Hematopoietic multipotent progenitor cell treated with erythropoietin and hydrocortisone succinate and interleukin-3 and kit ligand, for 4 days (in vitro differentiated cells): ENCODE measurements at places on chromosomes 11 and 22.

DNA sequence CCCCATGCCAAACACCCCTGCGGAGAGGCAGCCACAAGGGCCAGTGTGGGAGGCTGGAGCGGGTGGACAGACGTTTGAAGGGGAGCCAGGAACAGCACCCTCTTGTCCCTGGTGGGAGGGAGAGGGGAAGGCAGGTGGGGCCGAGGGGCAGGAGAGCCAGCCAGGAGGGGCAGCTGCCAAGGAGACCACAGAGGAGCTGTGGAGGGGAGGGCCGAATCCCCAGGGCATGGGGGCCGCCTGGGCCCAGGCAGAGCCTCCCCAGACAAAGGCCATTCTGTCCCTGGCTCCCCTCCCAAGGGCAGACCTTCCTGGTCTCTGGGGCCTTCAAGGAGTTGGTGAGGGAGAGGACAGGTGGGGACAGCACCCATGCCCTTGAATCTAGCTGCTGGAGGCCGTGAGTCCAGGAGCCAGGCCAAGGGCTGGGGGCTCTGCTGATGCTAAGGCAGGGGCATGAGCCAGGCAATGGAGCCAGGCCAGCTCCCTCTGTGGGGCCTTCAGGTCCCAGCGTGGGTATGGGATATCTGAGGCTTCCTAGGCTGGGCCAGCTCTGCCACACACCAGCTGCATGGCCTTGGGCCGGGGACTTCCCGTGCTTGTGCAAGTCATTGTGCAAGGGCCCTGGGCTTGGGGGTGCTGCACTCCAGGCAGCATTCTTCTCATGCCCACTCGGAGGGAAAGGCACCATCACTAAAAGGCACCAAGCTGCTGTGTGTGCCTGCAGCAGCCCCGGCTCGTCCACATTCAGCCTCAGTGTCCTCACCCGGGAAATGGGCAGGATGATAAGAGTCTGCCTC is 11.4 kb downstream of the EMID1 start:
- DNase-seq, result peak; percentile 66

DNA sequence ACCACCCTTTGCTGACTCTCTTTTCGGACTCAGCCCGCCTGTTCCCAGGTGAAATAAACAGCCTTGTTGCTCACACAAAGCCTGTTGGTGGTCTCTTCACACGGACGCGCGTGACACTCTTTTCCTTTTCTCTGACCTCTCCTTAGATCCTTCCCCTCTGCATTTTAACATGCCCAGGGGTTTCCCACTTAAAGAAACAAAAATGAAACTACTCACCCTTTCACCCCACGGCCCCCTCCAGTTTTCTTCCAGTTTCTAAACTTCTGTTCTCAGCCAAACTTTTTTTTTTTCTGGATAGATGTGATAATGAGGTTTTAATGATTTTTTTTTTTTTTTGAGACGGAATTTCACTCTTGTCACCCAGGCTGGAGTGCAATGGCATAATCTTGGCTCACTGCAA is 32.8 kb upstream of the NUP50 start:
- no peak for DNase-seq

DNA sequence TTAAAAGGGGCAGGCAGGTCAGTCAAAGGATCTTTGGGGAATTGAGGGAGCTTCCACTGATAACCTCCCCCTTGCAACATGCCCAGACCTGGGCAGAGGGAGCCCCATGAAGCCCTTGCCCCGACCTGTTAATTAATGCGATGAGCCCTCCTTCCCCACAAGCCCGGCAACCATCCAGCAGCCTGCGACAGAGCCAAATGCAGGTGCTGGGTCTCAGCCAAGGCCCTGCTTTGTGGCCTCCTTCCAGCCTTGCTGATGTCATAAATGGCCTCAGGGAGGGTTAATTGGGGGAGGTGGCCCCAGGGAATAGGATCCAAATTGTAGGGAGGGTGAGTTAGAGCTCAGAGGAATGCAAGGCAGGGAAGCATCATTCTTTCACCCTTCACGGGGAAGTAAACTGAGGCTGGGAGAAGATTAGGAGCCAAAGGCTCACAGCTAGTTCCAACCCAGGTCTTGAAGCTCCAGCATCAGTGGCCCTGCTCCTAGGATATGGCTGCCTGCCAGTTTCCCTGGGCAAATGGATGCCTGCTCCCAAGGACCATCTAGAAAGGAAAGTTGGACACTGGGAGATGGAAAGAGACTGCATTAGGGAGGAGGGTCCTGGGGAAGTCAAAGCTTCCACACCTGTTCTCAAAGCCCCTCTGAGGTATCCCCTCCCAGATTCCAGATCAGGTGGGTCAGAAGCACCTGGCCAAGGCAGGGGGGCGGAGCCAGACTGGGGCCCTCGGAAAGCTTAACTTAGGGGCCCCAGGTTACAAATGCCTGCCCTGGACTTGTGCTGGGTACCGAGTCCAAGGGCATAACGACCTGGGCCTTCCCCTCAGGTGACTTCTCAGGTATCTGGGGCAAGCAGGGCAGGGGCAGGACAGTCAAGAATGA is 34.1 kb downstream of the LMO1 start:
- DNase-seq, result no peak

DNA sequence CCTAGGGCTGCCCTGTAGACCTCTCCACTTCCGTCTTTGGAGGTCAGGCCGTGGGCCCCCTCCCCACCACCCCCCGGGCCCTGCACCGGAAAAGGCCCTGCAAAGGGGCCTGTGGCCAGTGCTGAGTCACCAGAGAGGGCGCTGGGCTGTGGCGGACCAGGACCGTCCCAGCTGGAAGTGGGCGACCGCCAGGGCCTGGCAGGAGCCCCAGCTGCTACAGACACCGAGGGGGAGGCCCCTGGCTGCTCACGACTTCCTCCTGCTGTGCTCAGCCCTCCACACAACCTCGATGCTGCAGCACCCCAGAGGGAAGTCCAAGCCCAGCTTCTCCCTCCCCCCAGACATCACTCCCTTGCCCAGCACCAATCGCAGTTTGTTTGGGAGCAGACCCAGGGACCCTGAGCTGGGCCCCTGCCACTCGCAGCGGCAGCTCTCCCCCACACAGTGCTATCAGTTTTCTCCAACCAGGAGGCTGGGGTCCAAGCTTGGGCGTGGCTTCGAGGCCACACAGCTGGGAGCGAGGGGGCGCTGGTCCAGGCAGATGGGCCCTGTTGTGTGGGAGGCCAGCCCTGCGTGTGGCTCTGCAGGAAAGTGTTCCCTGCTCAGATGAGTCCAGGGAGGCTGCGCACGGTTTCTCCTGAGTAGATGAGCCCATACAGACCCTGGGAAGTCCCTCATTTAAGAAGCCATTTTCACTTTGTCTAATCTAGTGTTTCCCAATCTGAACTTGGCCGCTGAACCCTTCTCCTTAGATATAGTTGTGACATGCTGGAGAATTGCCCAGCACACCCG is 5.6 kb upstream of the SH3BP1 start:
- peak; percentile 94 for DNase-seq

GRCh38 chr11:11946180-11946579 is 62.2 kb downstream of the DKK3 start:
- DNase-seq, result no peak

DNA sequence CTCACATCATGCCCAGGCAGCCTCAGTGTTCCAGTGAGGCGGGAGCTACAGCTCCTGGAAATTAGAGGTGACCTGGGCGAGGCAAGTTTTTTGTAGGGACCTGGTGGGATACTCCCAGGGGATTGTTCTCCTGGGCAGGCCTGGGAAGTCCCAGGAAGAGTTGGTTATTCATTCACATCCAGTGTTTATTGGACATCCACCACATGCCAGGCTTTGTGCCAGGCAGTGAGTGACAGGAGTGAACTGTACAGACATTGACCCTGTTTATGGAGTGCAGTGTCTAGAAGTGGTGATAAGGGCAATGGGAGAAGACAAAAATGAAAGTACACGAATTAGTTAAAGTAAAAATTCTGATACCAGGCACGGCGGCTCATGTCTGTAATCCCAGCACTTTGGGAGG is 29.4 kb downstream of the YWHAH start:
- DNase-seq, result no peak

DNA sequence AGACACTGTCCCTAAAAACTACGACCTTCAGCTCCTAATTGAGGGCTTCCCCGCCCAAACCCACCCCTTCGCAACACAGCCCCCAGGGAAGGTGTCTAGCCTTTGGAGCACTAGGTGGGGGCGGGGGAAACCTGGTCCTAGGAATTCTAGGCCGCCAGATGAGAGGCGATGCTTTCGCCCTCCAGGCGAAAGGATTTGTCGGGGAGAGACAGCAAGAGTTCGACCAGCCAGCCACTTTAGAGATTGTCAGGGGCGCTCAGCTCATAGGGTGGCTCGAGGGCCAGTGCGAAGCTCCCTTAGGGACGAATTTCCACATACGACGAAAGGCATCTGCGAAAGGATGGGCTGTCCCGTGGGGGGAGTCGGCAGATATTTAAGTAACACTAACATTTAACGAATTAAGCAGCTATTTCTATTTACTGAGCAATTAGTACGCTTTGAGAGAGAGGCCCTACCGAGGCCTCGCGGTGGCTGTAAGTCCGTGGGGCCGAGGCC is 5.3 kb downstream of the CD248 start:
- DNase-seq, result no peak

DNA sequence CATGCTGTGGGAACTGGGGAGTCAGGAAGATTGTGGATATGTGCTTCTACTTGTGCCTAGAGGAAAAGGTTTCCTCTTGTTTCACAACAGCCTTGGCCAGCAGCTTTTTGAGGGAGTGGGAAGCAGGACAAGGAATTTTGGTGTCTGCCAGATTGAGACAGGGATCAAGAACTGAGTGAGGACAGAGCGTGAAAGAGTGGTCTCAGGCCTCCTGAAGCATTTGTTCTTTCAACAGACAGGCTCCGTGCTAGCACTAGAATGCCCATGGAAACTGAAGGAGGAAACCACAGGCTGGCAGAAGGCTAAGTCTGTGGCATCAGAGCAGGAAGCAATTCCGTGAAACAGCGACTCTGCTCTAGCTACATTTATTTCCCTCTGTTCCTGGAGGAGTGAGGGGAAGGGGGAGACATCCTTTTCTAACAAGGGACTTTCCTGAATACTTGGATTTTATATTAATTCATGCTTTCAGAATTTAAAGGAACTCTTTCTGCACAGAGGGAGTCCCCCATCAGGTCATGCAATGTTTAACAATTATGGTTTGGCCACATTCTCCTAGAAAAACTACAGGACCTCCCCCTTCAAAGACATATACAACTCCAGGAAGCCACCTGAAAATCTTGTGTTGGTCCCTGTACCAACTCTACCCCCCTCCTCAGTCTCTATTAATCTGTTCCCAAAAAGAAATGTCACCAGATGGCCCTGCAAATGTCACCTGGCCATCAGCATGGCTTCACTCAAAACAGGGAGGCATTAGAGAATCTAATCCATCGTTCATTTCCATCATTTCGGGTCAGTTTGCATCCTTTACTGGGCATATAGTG is 96.1 kb downstream of the SYT9 start:
- peak; percentile 38 for DNase-seq

DNA sequence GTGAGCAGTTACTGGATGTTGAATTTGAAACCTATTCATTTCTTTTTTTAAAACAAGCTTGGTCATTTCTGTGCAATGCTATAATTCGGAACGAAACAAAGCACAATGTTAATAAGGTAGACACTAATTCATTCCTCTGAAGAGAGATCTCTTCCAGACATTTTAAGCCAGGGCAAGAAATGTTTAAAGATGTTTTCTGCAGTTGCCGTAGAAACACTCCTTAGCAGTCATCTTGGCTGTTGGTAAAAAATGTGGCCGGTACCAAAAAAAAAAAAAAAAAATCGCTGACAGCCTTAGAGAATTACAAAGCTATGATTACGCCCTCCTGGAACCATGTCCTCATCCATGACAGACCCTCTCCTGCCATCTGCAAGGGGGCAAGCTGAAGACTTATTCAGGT is 66.4 kb upstream of the TTC12 start:
- DNase-seq, result no peak

DNA sequence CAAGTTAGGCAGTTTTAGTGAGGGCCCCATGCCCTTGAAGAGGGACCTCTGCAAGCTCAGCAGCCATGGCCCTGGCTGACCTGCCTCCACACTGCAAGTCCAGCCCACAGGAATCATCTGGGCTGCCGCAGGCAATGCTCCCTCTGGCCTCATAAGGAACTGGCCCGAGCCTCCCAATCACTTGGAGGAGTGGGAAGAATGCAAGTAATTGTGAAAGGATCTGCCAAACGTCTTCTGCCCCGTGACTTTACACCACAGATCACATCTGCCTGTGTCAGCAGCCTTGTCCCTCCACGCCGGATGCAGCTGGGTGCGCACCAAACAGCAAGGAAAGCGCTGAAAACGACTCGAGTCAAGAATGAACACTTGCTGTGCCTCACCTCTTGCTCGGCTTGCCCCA is 23.8 kb downstream of the OPCML start:
- DNase-seq, result no peak

- DNase-seq, result no peak
Observed at GRCh38 chr11:116918925-116919655, 81.7 kb upstream of the APOA1 start.

- DNase-seq, result peak; percentile 51
Observed at GRCh38 chr11:20388096-20389055, 860 bp downstream of the PRMT3 start.

DNA sequence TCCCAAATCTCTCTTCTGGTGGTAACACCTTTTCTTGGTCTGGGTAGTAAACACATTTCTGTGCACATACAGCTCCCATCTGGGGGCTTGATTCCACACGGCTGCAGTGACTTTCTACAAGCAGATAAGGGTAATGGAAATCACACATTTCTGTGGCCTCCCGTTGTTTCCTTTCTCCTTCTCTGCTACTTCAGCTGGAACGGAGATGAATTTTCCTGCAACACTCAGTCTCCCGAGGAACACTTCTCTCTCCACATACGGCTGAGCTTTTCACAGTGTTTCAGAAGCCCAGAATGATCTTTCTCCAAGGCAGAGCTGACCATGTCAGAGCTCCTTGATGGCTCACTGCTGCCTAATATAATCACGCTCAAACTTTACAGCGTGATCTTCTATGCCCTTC is 364.3 kb upstream of the NARS2 start:
- DNase-seq, result no peak

DNA sequence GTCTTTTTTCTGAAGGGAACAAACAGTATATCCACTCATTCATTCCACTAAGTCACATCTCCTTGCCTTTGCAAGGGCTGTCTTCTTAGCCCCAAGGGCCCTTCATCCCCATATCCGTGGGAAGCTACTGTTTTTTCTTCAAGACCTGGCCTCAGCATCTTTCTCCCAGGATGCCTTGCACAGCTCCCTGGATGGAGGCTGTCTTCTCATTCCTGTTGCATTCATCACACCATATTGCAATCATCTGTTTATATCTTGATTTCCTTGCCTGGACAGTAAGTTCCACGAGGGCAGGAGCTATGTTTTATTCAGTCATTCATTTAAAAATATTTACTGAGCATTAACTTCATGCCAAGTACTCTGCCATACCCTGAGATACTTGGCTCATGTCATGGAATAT is 29.3 kb upstream of the NECTIN1 start:
- DNase-seq, result no peak

GRCh38 chr22:20931126-20931654 is 14.0 kb downstream of the CRKL start:
- no peak for DNase-seq

DNA sequence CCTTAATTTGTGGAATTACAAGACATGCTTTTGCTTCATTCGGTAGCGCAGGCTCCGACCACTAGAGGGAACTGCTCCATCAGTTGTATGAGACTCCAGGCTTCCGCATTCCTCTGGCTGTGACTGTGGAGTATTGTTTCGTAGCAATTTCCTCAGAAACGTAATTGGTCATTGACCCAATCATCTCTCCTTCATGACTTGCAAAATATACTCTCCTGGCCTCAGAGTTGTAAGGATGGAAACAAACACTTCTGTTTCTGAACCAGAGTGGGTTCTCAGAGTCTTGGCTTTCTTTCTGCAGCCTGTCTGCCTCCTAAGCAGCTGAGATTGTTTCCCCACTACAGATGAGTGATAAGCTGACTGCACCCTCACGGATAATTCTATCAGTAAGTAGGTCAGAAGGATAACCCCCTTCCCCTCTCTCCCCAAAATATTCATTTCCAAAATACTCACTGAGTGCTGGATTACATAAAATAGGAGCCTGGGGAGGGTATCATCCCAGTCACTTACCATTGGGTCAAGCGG is 146.8 kb upstream of the ZC3H12C start:
- peak; percentile 96 for DNase-seq
